ENCODE measurements at places on chromosomes 6 and 20. TPM values are rescaled to one million over a fixed set of nuclear protein-coding genes. Genes with fewer than 3 reads are reported as not detected.

DNA sequence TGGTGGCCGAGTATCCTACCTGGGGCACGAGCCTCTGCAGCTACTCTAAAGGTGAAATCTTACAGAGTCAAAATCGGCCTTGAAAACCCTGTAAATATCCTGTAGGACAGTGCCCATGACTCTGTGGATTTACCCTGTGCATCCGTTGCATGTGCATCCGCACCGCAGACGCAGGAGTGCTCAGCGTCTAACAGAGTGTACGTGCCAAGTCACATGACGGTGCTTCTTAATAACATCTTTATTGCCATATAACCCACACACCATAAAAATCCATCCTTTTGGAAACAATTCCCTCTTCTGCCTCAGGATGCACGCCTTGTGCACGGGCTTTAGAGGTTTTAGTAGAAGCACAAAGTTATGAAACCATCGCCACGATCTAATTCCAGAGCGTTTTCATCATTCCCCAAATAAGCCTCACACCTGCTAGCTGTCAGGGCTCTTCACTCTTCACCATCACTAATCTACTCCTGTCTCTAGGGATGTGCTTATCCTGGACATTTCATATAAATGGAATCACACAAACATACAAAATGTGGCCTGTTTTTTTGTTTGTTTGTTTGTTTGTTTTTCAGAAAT, 384.5 kb upstream of the SULF2 start:
- DNase-seq: no peak
- H3K27me3 ChIP-seq: peaks cover 13% of the 10 kb centered on the region
- H3K4me3 ChIP-seq: no peak overlapping the region
- no peak overlapping the region for H3K27ac ChIP-seq

DNA sequence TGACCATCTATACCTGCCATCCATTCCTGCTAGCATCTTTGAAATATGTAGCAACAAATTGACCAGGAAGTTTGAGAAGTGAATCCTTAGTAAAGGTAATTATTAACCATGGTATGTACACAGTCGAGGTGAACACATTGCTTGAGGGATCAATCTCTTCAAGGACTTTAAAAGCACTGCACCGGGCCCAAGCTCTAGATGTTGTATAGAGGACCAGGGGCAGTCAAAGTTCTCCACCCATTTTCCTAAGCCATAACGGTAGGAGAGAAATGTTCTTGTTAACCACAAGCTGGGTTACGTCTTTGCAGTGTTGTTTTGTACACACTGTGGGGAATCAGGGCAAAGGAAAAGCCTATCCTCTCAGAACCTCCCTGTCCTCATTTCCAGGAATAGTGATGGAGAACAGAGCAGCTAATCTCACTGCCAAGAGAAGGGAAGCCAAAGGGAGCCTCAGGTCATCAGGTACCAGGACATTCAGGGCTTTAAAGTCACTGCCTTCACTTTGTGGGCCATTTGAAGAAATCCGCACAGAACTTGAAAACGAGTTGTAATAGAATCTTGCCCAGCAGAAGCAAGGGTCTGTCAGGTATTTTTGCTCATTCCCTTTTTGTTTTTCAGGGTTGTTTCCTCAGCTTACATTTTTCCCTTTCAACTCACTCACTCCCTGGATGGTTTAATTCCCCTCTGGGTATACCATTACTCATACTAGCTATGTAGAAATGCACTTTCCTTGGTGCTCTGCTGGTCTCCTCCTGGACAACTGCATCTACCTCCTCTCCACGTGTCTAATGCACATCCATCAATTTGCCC, 5.3 kb upstream of the PM20D2 start:
- DNase-seq: no peak
- no peak overlapping the region for H3K27ac ChIP-seq
- no peak overlapping the region for H3K4me3 ChIP-seq
- H3K4me1 ChIP-seq: peaks cover 11% of the 10 kb centered on the region
- H3K36me3 ChIP-seq: peaks cover under 1% of the 10 kb centered on the region
- no peaks in the 10 kb centered on the region for H3K27me3 ChIP-seq

GRCh38 chr6:10759884-10760329, 12.3 kb downstream of the TMEM14B start:
- DNase-seq: no peak
- H3K27ac ChIP-seq: no peak overlapping the region
- H3K4me3 ChIP-seq: no peak overlapping the region
- H3K27me3 ChIP-seq: no peaks in the 10 kb centered on the region

- no peaks in the 10 kb centered on the region for H3K4me1 ChIP-seq
- no peaks in the 10 kb centered on the region for H3K27me3 ChIP-seq
- H3K36me3 ChIP-seq: no peaks in the 10 kb centered on the region
- DNase-seq: no peak
Observed at GRCh38 chr6:75876152-75876551, 127.1 kb downstream of the MYO6 start.

Gene CLDN20
- total RNA-seq: not detected

Gene RNF144B
- total RNA-seq: 9.4 TPM

DNA sequence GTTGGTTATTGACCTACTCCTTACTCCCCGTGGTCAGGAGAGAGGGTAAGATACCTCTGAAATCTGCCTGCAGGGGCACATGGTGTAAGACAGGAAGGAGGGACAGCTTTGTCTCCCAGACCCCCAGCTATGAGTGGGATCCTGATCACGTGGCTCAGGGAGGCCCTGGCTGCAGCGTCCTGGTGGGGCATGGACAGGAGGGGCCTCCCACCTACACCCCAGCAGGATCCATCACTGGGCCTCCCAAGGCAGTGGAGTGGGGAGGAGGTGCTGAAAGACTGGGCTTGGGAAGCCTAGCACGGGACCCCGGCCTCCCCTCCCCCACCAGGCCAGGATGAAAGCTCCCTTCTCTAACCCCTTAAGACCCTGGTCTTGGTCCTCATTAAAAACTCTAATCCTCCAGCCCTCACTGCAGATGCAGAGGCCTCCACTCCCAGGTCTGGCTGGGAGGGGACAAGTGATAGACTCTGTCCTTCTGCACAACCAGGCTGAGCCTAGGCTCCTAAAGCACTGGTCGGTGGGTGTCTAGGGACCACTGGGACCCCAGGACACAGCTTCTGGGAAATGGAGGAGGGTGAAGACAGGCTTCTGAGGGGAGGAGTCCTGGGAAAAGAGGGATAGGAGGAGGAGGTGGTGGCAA, 29.6 kb upstream of the VEGFA start:
- H3K27ac ChIP-seq: no peak overlapping the region
- H3K27me3 ChIP-seq: no peaks in the 10 kb centered on the region
- DNase-seq: no peak
- no peaks in the 10 kb centered on the region for H3K4me1 ChIP-seq
- no peaks in the 10 kb centered on the region for H3K36me3 ChIP-seq

GRCh38 chr20:60257671-60258070, 299.4 kb downstream of the CDH26 start:
- H3K36me3 ChIP-seq: no peaks in the 10 kb centered on the region
- H3K4me3 ChIP-seq: no peak overlapping the region
- no peaks in the 10 kb centered on the region for H3K27me3 ChIP-seq

- no peaks in the 10 kb centered on the region for H3K4me1 ChIP-seq
- no peak overlapping the region for H3K27ac ChIP-seq
- peaks cover 5% of the 10 kb centered on the region for H3K27me3 ChIP-seq
- no peaks in the 10 kb centered on the region for H3K36me3 ChIP-seq
- H3K4me3 ChIP-seq: no peak overlapping the region
Observed at GRCh38 chr20:40524071-40524470, 165.0 kb downstream of the MAFB start.

GRCh38 chr6:47308552-47309290, 984 bp downstream of the TNFRSF21 start:
- H3K4me3 ChIP-seq: peak overlapping the region; percentile 86
- H3K4me1 ChIP-seq: peaks cover 11% of the 10 kb centered on the region
- no peaks in the 10 kb centered on the region for H3K36me3 ChIP-seq
- DNase-seq: peak; percentile 17
- peaks cover 55% of the 10 kb centered on the region for H3K27me3 ChIP-seq
- no peak overlapping the region for H3K27ac ChIP-seq

DNA sequence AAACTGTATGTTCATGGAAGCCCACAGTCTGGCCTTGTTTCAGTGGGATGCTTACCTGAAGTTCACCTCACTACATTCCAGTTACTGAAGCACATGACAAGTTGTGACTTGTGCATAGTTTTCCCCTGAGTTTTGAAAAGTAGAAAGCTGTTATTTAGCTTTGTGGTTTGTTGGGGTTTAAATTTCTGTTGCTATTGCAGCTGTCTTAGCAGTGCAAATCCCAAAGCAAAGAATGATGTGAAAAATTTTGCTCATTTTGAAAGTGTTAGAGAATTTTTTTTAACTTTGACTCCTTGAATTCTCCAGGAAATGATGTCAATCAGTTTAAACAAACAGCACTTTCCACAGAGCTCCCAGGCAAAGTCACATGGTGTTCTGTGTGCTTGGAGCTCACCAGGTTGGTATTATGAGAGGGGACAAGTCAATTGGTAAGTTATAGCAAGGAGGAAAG, 268.4 kb downstream of the ADGRG6 start:
- peaks cover 8% of the 10 kb centered on the region for H3K36me3 ChIP-seq
- peaks cover 50% of the 10 kb centered on the region for H3K4me1 ChIP-seq
- no peak overlapping the region for H3K27ac ChIP-seq
- H3K4me3 ChIP-seq: peak overlapping the region; percentile 40
- no peaks in the 10 kb centered on the region for H3K27me3 ChIP-seq
- no peak for DNase-seq

- H3K4me3 ChIP-seq: no peak overlapping the region
- no peaks in the 10 kb centered on the region for H3K4me1 ChIP-seq
Observed at GRCh38 chr6:91358986-91359385, 772.1 kb upstream of the MAP3K7 start.

Gene NKAIN4
- total RNA-seq: not detected

GRCh38 chr20:53559816-53560215, 33.8 kb downstream of the ZNF217 start:
- H3K36me3 ChIP-seq: no peaks in the 10 kb centered on the region
- DNase-seq: no peak
- no peaks in the 10 kb centered on the region for H3K4me1 ChIP-seq
- no peak overlapping the region for H3K4me3 ChIP-seq

DNA sequence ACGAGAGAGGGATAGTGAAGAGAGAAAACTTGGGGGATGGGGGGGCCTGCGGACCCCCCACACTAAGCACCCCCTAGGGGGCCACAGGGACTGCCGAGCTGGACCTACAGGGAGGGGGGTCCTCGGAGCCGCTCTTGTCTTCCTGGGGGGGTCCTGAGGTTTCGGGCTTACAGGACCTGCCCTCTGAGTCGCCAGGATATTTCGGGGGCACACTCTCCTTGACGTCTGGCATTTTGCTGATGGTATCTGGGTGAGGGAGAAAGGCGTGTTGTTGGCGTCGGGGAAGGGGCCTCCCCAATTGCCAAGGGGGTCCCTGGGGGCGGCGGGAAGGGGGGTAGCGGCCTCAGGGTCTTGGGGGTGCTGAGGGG, 516 bp downstream of the TCP11 start:
- no peaks in the 10 kb centered on the region for H3K36me3 ChIP-seq
- no peak overlapping the region for H3K27ac ChIP-seq
- peak overlapping the region; percentile 78 for H3K4me3 ChIP-seq

GRCh38 chr20:59255256-59255655, 45.2 kb upstream of the EDN3 start:
- no peak for DNase-seq
- peaks cover 13% of the 10 kb centered on the region for H3K36me3 ChIP-seq
- H3K4me1 ChIP-seq: peaks cover 51% of the 10 kb centered on the region

Gene ULBP3
- total RNA-seq: 1.1 TPM

DNA sequence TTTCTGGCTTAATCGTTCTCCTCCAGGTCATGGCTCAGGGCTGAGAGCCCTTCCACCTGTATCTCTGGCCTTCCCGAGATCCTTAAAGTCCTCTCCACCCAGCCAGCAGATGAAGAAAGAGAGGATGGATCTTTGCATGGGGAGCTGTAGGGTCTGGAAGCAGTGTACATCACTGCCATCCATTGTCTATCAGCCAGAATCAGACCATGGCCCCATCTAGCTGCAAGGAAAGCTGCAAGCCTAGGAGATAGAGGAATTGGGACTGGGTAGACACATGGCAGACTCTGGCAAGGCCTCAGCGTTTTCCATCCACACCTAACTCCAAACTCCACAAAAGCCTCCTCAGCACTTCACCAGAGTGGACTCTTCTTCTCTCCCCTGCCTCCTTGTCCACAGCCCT, 113.8 kb upstream of the MAFB start:
- no peak for DNase-seq
- no peaks in the 10 kb centered on the region for H3K4me1 ChIP-seq
- no peak overlapping the region for H3K27ac ChIP-seq
- no peak overlapping the region for H3K4me3 ChIP-seq

Gene SMPDL3A
- 0.34 TPM for total RNA-seq

Gene PRPH2
- not detected for total RNA-seq

GRCh38 chr6:137677709-137678108, 183.5 kb upstream of the OLIG3 start:
- peaks cover 23% of the 10 kb centered on the region for H3K27me3 ChIP-seq
- no peak for DNase-seq
- H3K4me1 ChIP-seq: peaks cover 55% of the 10 kb centered on the region
- H3K36me3 ChIP-seq: peaks cover 2% of the 10 kb centered on the region
- H3K27ac ChIP-seq: peak overlapping the region; percentile 91

- no peak overlapping the region for H3K27ac ChIP-seq
- no peaks in the 10 kb centered on the region for H3K4me1 ChIP-seq
- H3K27me3 ChIP-seq: peaks cover 53% of the 10 kb centered on the region
- H3K4me3 ChIP-seq: no peak overlapping the region
- no peak for DNase-seq
Observed at GRCh38 chr20:58109126-58109880, 119.2 kb downstream of the ANKRD60 start.

DNA sequence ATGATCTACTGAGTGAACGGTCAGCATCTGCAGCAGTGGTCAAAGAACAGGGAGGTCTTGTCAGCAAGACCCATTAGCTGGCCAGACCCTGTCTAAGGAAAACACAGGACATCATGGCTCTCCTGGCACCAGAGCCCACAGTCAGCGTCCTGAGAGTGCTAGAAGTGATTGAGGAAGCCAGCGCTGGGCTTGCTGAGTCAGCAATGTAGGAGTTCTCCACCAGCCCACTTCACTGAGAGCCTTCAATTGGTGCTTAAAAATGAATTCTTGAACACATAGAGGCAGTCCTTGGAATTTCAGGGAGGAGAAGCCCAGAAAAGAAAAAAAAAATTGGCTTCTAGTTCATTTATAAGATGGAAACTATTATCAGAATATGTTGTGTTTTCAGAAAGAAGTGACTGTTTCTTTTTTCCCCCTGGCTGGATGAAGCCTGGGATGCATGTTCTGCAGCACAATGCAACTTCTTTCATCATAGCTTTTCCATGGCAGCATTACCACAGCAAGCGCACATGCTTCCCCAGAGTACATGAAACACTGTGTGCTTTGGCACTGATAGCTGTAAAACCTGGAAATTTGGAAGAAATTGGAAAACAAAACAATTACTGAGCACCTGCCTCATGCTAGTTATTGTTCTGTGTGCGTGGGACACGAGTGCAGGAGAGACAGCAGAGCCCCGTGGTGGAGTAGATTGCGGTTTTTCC, 899.9 kb downstream of the C6orf118 start:
- DNase-seq: no peak
- H3K4me1 ChIP-seq: no peaks in the 10 kb centered on the region
- no peaks in the 10 kb centered on the region for H3K27me3 ChIP-seq
- no peak overlapping the region for H3K27ac ChIP-seq
- H3K36me3 ChIP-seq: no peaks in the 10 kb centered on the region
- H3K4me3 ChIP-seq: no peak overlapping the region

GRCh38 chr6:167570460-167571400, 245.8 kb downstream of the TTLL2 start:
- DNase-seq: no peak
- no peaks in the 10 kb centered on the region for H3K4me1 ChIP-seq
- no peak overlapping the region for H3K27ac ChIP-seq
- no peaks in the 10 kb centered on the region for H3K27me3 ChIP-seq

- H3K27ac ChIP-seq: no peak overlapping the region
- no peaks in the 10 kb centered on the region for H3K36me3 ChIP-seq
- H3K4me1 ChIP-seq: no peaks in the 10 kb centered on the region
- H3K27me3 ChIP-seq: no peaks in the 10 kb centered on the region
- H3K4me3 ChIP-seq: no peak overlapping the region
Observed at GRCh38 chr6:115817161-115817560, 243.5 kb downstream of the FRK start.
